ENCODE measurements at places on chromosomes 4 and X.

DNA sequence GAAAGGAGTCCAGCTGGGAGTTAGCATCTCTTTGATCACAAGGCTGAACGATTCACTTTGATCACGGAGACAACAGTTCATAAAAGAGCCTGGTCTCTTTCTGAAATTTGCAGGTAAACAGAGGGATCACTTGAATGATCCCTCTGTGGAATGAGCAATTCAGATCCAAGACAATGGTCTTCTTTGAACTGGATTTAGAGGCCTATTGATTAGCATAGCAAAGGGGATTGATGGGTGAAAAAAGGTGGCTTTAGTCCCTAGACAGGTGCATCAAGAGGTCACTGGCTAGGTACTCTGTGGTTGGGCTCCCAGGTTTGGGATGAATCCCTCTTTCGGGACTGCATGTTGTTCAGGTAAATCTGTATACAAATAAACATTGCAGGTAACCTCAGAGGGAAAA is 223.8 kb upstream of the TAPT1 start:
- no peak for DNase-seq

DNA sequence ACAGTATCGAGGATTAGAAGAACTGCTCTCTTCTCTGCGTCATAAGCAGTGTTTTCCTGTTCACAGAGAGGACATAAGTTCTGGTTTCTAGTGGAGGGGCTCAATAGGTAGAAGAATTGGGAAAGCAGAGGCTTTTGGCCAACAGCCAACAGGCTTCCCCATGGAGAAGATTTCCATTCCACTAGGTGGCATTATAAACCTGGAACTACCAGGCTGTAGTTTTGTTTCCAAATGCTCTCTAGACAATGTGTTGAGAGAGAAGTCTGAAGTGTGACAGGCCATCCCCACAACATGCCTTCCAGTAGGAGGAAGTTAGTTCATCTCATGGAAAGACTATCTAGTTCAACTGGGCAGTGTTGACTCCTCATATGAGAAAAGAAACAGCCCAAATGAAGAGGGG is 63.8 kb upstream of the ANXA10 start:
- DNase-seq, result peak; percentile 16

DNA sequence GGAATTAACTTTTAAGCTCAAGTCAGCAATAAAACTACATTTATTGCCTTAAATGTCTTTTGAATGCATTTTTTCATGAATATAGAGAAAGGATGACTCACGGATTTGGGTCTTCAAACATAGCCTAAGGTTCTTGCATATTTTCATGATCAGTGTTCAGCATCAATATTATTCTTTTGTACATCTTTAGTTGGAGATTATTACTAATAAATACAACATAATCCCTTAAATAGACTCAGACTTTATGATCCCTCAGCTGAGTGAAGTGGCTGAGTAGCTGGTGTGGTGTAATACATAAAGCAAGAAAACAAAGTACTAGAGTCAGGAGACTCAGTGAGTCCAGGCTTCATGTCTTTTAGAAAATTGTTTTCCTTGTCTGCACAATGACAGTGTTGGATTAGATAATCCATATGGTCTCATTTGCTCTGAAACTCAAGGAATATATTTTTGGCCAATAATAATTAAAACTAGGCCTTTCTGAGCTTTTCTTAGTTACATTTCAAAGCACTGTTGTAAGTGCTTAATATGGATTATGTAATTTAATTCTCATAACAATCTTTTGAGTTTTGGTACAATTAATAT is 78.3 kb upstream of the UNC5C start:
- DNase-seq, result no peak

DNA sequence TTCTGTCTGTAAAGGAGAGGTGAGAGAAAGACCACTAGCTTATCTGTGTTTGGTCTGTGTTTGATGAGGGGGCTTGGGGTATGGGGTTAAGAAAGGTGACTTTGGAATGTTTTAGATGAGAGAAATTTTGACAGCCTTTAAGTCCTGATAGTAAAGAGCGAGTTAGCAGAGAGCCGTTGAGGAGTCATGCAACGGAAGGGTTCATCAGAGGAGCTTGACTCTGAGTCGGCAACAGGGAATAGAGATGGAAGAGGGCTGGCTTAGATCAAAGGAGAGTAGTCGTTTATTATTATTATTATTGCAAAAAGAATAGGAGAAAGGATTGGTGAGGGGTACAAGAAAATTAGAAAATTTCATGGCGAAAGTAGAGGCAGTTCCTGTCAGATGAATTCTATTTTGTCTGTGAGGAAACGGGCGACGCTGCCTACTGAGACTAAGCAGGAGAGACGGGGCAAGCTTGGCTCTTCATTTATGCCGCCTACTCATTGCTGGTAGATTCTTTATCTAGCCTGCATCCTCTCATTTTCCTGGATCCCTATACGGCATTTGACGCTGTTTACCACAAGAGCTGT is 473 bp upstream of the VAMP7 start:
- peak; percentile 11 for DNase-seq

DNA sequence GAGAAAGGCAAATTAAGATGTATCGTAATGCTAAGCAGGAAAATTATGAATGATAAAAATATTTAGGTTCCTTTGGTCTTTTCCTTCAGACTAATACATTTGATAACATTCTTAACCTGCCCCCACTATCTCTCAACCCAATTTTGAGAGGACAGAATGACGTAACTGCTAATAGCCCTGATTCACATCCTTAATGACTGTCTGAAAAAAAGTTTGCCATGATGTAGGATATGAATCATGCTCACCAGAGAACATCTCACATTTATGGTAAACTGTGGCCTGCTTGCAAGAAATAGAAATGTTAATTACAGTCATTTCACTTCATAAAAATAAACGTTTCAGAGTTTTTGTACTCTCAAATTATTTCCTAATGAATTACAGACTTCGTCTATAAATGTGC is 128.0 kb upstream of the VEGFC start:
- DNase-seq, result peak; percentile 73

- DNase-seq, result no peak
Observed at GRCh38 chr4:86683983-86684382, 89.9 kb downstream of the PTPN13 start.

DNA sequence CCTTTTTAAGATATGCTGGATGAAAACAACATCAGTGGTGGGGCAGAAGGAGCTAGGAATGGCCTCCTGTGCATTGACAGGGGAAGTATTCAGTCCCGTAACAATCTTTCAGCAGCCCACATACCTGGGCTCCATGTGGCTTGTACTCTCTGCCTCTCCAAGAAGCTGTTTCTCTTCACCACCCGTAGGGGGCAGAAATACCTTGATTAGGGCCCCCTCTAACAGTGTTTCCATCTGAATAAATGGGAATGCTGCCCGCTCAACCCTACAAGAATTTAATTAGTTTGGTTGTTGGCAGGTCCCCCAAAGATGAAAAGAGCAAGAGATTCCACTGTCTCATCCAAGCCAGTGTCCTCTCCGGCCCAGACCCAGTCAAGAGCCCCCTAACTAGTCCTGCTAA is 155.2 kb downstream of the SMIM20 start:
- peak; percentile 50 for DNase-seq

DNA sequence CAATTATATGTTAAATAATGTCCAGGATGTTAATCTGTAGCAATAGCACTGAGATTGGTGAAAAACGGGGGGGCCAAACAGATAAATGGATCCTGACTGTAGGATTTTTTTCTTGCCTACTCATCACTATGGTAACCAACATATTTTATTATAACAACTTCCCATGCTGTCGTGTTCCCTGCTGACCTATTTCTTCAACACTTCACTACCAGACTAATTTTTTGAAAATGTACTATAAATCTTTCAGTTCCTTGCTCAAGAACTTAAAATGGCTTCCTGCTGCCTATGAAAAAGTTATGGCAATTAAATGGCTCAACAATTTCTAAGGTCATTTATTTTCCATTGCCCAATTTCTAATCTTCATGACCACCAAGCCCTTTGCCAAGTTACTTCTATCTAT is 38.9 kb upstream of the CFAP47 start:
- no peak for DNase-seq

DNA sequence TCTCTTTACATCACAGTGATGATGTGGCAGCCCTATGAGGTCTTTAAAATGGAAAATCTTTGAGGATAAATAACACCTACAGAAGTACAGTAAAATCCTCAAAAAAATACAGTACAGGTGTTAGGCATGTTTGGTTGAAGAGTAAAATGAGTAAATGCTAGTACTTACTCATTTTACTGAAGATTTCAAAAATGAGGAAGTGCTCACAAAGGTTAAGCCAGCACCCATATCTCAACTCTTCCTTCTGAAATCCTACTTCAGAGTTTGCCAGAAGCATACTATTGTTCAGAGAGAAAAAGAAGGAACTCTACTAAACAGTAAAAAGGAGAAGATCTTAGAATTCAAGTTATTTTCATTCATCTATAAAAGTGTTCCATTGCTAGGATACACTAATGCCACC is 130.9 kb downstream of the CBR4 start:
- no peak for DNase-seq

GRCh38 chr4:47733302-47734175 is 104.3 kb downstream of the CORIN start:
- no peak for DNase-seq

GRCh38 chr4:21973850-21974249 is 25.3 kb upstream of the KCNIP4 start:
- DNase-seq, result no peak

GRCh38 chr4:8748236-8748575 is 123.4 kb downstream of the HMX1 start:
- no peak for DNase-seq
